ENCODE measurements at places on chromosomes 5 and 9.

DNA sequence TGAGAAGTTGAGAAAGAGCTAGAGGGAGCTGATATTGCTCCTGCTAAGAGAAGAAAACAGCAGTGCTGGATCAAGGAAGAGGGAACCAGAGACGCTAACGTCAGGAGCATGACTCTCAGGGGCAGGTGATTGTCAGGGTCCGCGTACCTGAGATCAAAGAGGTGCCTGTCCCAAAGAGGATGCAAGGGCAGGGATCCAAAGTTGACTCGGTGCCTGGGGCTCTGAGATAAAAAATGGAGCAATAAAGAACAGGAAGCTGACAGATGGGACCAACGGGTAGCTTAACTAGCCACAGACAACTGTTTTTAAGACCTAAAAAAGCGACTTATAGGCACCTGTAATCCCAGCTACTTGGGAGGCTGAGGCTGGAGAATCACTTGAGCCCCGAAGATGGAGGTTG is 517.8 kb downstream of the IRX1 start:
- no peak for DNase-seq

DNA sequence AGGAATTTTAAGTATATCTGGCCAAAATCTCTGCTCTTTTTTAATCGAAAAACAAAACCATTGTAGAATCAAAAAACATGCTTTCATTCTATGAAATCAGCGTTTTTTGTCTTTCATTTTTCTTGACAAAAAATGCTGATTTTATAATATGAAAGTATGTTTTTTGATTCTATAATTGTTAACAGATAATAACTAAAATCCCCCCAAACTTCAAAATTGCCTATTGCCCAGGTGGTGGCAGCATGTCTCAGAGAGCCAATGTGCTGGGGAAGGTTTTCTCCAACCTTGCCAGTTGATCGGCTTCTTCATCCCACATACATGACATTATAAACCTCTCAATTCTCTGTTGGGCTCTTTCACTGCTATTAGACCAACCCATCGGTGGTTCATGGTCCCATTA is 5.1 kb upstream of the SMIM15 start:
- DNase-seq: no peak

GRCh38 chr5:153777681-153778581 is 260.8 kb downstream of the FAM114A2 start:
- no peak for DNase-seq

DNA sequence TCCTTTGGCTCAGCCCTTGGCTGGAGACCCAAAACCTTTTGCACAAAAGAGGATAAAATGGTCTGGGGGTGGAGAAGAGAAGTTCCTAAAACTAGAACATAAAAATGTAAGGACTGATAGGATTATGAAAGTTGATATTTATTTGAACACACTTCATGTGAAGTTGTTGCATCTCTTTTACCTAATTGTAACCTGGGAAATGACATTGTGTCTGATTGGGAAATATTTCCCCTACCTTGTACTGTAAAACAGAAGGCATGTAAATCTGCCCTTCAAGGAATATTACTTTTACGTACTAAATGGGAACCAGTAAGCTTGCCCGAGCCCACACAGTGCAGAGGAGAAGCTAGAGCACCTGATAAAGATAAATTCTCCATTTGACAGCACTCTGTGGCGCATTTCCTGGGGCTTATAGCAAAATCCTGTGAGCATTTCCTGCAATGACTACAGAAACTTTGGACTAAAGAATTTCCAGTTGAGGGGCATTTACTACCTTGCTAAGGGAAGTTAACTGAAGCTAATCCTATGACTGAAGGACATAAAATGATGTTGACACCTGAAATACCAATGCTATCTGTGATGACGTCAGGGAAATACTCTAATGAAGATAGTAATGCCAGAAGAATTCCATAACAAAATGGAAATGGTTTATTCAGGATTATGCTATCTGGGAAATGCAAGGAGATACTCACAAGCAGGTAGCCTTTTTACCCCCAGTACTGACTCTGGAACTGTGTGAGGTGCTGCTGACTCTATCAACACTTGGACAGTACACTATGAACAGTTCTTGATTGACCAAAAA is 78.3 kb upstream of the LIFR start:
- no peak for DNase-seq

DNA sequence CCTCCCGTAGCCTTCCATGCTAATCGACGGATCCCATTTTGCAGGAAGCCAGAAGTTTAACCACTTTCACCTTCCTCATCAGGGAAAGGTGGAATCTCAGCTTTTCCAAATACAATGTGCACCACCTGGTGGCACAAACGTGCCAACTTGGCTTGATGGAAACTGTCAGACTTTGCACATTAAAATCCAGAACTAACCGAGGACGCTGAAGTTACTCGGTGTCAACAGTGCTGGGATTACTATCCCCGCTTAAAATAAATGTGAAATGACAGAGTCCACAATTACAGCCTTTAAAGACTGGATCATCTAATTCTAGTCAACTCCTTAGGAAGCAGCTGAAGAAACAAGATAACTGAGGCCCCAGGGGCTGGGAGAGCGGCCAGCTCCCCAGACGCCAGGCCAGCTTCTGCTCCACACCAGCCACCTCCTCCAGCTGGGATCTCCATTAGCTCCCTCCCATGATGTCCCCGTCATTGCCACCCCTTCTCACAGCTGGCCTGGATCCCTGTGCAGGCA is 50.1 kb upstream of the RETREG1 start:
- no peak for DNase-seq
